ENCODE measurements at places on chromosomes 7 and 10.

DNA sequence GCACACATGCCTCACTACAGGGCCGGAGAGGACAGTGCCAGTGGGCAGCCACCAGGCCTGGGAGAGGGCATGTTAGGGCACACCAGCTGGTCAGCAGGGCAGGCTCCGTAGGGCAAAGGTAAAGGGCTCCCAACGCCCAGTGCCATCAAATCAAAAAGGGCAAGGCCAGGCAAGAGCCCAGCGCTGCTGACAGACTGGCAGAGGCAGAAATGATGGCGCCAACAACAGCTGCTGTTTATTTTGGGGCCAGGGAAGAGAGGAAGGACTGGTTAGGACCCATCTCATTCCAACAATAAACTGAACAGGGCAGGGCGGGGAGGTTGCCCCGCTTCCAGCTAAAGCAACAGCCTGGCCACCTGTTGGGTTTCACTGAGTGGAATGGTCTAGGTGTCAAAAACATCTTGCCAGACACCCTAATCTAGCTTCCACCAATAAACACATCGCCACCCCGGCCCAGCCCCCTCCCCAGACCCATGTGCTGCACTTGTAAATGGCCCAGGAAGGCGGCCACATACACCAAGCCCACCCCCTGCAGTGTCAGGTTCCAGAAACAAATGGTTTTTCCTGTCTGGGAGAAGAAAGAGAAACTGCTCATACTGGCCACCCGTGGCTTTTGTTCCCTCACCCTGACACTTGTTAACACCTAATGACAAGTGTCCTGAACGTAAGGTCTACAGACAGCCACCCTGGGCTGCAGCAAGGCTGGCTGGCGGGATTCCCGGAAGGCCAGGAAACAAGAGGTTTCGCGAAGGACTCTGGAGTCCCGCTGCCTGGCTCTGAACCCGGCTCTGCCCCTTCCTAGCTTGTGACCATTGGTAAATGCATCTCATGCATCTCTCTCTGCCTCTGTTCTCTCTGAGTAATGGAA, 15.3 kb downstream of the SH3PXD2A start:
- H3K4me3 ChIP-seq = no peak overlapping the region
- peaks cover 6% of the 10 kb centered on the region for H3K27me3 ChIP-seq
- no peak overlapping the region for H3K27ac ChIP-seq

DNA sequence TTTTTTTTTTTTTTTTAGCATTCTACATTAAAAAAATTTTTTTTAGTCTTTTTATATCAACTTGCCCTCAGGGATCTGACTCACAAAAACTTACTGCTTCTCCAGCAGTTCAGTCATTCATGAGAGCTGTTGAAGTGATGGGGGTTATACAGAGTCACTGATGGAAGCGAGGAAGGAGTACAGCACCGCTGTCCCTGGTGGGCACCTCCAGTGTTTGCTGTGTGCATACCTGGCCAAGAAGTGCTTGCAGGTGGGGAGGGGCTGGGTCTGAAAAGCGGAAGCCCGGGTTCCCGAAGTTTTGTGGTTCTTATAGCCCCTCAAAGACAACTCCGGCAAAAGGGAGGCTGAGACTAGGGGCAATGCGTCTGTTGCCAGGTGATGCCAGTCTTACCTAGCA, 46.2 kb downstream of the MINDY4 start:
- H3K27ac ChIP-seq = no peak overlapping the region
- DNase-seq = no peak
- no peaks in the 10 kb centered on the region for H3K36me3 ChIP-seq
- no peak overlapping the region for H3K4me3 ChIP-seq
- H3K27me3 ChIP-seq = peaks cover 10% of the 10 kb centered on the region

GRCh38 chr7:41641011-41641664, 61.8 kb downstream of the INHBA start:
- H3K4me1 ChIP-seq = no peaks in the 10 kb centered on the region
- H3K27me3 ChIP-seq = no peaks in the 10 kb centered on the region
- H3K36me3 ChIP-seq = no peaks in the 10 kb centered on the region
- no peak overlapping the region for H3K4me3 ChIP-seq
- no peak for DNase-seq
- no peak overlapping the region for H3K27ac ChIP-seq

GRCh38 chr10:69988094-69988493, 64.6 kb upstream of the MACROH2A2 start:
- H3K27ac ChIP-seq = no peak overlapping the region
- DNase-seq = no peak
- H3K27me3 ChIP-seq = peaks cover 20% of the 10 kb centered on the region

- peaks cover 48% of the 10 kb centered on the region for H3K27me3 ChIP-seq
- DNase-seq = no peak
- H3K27ac ChIP-seq = no peak overlapping the region
- H3K4me1 ChIP-seq = peaks cover 20% of the 10 kb centered on the region
Observed at GRCh38 chr10:1255118-1255517, 198.9 kb downstream of the WDR37 start.

GRCh38 chr10:100894589-100895294, 18.0 kb upstream of the SLF2 start:
- no peaks in the 10 kb centered on the region for H3K36me3 ChIP-seq
- no peaks in the 10 kb centered on the region for H3K4me1 ChIP-seq
- peaks cover 49% of the 10 kb centered on the region for H3K27me3 ChIP-seq
- no peak for DNase-seq
- no peak overlapping the region for H3K4me3 ChIP-seq

DNA sequence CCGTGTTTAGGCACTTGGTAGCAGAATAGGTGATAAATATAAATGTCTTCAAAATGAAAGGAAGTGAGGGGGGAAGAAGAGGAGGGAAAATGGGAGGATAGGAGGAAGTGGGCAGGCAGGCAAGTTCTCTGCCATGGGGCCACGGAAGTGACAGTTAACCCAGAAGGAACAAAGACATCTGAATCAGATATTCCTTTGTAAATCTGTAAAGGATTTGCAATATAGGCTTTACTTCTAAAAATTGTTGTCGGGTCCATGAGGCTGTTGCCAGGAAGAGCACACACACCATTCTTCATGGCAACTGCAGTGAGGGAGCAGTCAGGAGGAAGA, 23.7 kb upstream of the RASSF4 start:
- H3K36me3 ChIP-seq = no peaks in the 10 kb centered on the region
- no peak overlapping the region for H3K4me3 ChIP-seq
- DNase-seq = no peak
- peaks cover 8% of the 10 kb centered on the region for H3K4me1 ChIP-seq
- H3K27me3 ChIP-seq = no peaks in the 10 kb centered on the region

- peaks cover 30% of the 10 kb centered on the region for H3K4me1 ChIP-seq
- H3K27me3 ChIP-seq = no peaks in the 10 kb centered on the region
- no peak for DNase-seq
- no peak overlapping the region for H3K27ac ChIP-seq
Observed at GRCh38 chr7:2034291-2035201, 198.2 kb downstream of the MAD1L1 start.

- H3K27ac ChIP-seq = no peak overlapping the region
- H3K4me3 ChIP-seq = no peak overlapping the region
- no peaks in the 10 kb centered on the region for H3K27me3 ChIP-seq
- no peak for DNase-seq
Observed at GRCh38 chr10:87771871-87772500, 46.0 kb downstream of the ATAD1 start.

GRCh38 chr10:78765726-78766335, 302.9 kb upstream of the ZMIZ1 start:
- no peaks in the 10 kb centered on the region for H3K36me3 ChIP-seq
- peaks cover 15% of the 10 kb centered on the region for H3K4me1 ChIP-seq
- DNase-seq = no peak
- no peak overlapping the region for H3K27ac ChIP-seq

DNA sequence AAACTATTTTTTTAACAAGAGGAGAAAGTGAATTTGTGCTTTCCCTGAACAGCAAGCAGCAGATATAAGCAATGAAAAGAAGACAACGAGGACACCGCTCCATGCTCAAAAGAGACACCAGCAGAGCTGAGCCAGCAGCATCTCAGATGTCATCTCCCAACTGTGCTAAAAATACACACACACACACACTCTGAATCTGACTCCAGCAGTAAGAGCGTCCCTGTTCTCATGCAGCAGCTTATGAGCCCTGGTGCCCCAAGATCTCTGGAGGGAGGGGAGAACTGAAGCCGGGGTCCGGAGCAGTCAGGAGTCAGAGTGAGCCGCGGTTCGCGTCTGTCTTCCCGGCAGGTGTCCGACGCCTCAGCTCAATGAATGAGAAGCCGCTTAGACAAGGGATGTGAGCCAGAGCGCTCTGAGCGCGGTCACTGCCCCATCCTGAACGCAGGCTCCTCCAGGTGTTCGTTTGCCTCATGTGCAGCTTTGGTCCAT, 49.2 kb downstream of the SVIL start:
- peaks cover 19% of the 10 kb centered on the region for H3K4me1 ChIP-seq
- H3K36me3 ChIP-seq = no peaks in the 10 kb centered on the region
- no peak overlapping the region for H3K4me3 ChIP-seq

DNA sequence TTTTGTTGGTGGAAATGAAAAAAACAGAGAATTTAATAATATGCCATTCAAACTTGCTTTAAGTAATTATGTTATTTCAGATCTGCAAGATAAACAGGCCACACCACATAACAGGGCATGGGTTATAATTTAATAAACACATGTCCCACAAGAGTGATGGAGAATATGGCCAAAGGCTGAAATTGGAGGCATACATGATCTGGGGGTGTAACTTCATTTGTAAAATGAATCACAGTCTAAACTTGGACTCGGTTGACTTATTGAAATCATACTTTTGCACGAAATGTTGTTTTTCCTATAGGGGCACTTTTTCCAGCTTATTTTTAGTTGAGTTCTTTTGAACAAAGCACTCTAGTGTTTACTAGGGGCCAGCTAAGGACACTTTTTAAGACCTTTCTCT, 151.6 kb downstream of the TMEM26 start:
- H3K27ac ChIP-seq = no peak overlapping the region
- no peaks in the 10 kb centered on the region for H3K36me3 ChIP-seq
- no peaks in the 10 kb centered on the region for H3K4me1 ChIP-seq
- DNase-seq = no peak
- no peak overlapping the region for H3K4me3 ChIP-seq

DNA sequence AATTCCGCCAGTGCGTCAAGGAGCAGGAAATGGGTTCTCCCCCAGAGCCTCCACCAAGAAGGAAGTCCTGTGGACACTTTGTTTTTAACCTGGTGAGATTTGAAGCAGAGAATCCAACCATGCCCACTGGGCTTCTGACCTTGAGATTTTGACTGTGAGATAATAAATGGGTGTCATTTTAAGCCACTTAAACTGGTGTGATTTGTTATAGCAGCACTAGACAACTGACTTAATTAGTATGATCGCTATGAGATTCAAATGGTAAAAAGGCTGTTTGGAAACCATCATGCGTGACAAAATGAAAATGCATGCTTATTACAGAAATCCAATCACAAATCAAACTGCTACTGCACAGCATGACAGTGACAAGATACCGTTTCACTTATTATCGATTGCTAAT, 98.0 kb downstream of the ADAM12 start:
- H3K27me3 ChIP-seq = no peaks in the 10 kb centered on the region
- H3K4me1 ChIP-seq = no peaks in the 10 kb centered on the region
- no peaks in the 10 kb centered on the region for H3K36me3 ChIP-seq
- H3K4me3 ChIP-seq = no peak overlapping the region
- H3K27ac ChIP-seq = no peak overlapping the region
- no peak for DNase-seq

- no peak for DNase-seq
- H3K4me3 ChIP-seq = no peak overlapping the region
- H3K27ac ChIP-seq = no peak overlapping the region
- no peaks in the 10 kb centered on the region for H3K4me1 ChIP-seq
Observed at GRCh38 chr7:79968077-79968648, 166.5 kb upstream of the GNAI1 start.

- H3K4me1 ChIP-seq = no peaks in the 10 kb centered on the region
- DNase-seq = no peak
- peaks cover 10% of the 10 kb centered on the region for H3K27me3 ChIP-seq
- no peak overlapping the region for H3K27ac ChIP-seq
- H3K36me3 ChIP-seq = no peaks in the 10 kb centered on the region
Observed at GRCh38 chr10:98328640-98329039, 60.6 kb upstream of the LOXL4 start.

DNA sequence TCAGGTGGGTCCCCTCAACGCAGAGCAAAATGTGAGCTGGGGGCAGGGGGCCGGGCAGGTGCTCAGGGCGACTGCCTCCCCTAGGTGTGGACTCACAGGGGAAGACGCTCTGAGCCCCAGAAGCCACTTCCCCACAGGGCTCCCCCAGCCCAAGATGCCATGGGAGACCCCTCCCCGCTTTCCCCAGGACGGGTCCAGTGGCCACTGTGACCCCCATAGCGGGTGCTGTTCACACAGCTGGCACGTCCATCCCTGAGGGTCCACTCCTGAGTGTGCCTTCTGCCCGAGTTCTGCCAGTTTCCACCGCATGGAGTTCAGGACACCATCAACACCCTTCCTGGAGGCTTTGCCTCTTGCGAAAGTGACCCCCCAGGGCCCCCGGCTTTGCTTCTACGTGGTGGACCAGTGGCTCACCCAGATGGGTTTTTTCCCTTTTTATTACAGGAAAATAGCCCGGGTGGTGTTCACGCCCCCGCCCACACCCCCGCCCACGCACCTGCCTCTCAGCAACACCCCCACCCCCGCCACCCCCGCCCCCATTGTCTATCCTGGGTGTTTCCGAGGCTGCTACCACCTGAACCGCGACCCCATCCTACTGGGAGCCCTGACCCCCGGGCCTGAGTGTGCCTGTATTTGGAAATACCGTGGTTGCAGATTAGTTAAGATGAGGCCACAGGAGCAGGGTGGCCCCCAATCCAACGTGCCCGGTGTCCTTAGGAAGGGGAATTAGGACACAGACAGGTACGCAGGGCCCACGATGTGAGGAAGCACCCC, 32.0 kb downstream of the ADAP1 start:
- no peaks in the 10 kb centered on the region for H3K27me3 ChIP-seq
- H3K27ac ChIP-seq = peak overlapping the region; percentile 94
- H3K36me3 ChIP-seq = peaks cover 15% of the 10 kb centered on the region
- no peak for DNase-seq

DNA sequence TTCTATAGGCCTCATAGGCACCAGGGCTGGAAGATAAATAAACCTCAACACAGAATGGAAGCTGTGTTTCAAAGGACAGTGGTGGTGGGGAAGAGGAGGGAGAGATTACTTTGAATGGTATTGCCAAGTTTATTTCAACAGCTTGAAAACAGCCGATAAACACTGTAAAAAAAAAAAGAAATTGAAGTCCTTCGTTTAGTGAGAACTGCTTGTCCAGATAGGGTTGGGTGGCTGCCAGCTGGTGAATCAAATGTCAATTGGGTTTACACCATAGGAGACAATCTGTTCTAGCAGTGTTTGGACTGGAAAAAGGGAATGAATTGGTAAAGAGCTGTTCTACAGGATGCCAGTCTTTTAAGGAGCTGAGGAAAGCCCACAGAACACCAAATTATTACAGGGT, 254.8 kb downstream of the PHF14 start:
- no peaks in the 10 kb centered on the region for H3K4me1 ChIP-seq
- no peaks in the 10 kb centered on the region for H3K36me3 ChIP-seq
- no peak overlapping the region for H3K27ac ChIP-seq
- no peak for DNase-seq
- H3K4me3 ChIP-seq = no peak overlapping the region

DNA sequence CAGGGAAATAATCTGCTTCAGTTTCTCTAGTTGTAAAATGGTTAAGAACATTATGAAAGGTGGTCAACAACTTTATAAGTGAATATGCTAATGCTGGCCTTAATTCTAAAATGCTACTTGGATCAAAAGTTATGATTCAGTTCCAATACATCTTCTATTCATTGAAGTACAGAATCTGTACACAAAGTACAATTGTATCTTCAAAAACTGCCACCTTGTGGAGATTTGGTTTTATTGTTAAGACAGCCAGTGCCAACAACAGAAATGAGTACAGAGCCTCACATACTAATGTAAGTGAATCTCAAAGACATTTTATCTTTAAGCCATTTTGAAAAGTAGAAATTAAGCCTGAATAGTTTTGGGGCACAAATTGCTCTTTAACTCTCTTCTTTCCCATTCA, 194.0 kb downstream of the CFTR start:
- H3K4me3 ChIP-seq = no peak overlapping the region
- no peaks in the 10 kb centered on the region for H3K36me3 ChIP-seq
- H3K4me1 ChIP-seq = no peaks in the 10 kb centered on the region
- H3K27ac ChIP-seq = no peak overlapping the region
- H3K27me3 ChIP-seq = peaks cover 2% of the 10 kb centered on the region
